ENCODE measurements at places on chromosomes 7 and 10.
A peak's percentile ranks its signal among the peaks of the same experiment; 100 is the strongest.

GRCh38 chr7:80312139-80312661 is 177.6 kb downstream of the GNAI1 start:
- no peak for DNase-seq

GRCh38 chr10:109215291-109216075 is 707.8 kb downstream of the XPNPEP1 start:
- no peak for DNase-seq

GRCh38 chr10:127117125-127117524 is 79.3 kb downstream of the INSYN2A start:
- peak; percentile 77 for DNase-seq

GRCh38 chr7:94973844-94974243 is 66.5 kb downstream of the PPP1R9A start:
- no peak for DNase-seq

DNA sequence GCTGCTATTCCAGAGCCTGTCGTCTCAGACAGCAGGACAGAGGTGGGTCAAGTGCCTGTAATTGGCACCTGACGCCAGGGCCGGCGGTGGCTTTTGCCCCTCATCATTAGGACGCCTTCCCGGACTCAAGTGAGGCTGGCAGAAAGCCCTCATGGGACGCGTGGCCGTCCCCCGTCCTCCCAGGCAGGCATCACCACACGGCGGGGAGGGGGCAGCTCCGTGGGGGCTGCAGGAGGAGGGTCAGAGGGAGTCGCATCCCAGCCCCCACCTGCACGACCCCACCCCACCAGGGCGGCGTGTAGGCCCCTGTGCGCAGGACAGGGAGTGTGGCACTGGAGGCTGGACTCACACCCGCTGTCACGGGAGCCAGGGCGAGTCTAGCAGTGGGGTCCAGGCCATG is 16.3 kb downstream of the CFAP46 start:
- DNase-seq, result no peak

DNA sequence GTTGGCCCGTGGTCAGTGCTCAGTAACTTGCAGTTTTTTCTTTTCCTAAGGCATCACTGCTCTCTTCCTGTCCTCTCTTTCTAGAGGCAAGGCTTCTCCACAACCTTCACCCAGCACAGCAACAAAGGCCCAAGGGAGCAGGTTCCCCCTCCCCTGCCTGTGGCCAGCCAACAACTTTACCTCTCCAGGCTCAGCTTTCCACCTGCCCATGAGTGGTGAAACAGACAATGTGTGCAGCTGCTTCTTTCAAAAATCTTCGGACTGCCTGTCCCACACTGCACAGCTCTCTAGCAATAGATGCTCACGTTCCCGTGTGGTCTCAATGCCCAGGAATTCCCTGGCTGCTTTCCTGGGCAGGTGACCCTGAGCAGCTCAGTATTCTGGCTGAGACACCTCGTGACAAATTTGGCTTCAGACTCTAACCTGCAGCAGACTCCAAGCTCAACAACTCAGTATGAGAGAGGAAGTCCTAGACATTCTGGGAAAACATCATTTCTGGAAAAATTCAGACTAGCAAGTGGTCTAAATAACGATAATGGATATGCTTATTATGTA is 28.9 kb upstream of the TMEM72 start:
- DNase-seq, result no peak

DNA sequence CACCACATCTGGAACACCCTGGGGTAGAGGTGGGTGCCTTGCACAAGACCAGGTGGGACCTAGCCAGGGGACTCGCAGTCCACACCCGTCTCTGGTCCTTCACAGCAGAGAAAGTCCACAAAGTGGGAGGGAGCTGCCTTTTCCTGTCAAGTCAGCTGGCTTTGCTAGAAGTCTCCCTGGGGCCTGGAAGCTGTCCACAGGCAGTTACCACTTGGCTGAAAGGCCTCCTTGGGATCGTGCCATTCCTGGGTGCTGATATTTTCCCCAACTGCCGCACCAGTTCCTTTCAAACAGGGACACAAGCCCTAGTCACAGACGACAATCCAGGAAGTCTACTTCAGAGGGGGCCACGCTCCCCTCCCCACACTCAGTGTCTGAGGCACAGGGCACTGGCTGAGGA is 75.4 kb downstream of the AFAP1L2 start:
- DNase-seq, result no peak

All from neural progenitor cell (in vitro differentiated cells).